ENCODE measurements at places on chromosomes 5 and 9.
A peak's percentile ranks its signal among the peaks of the same experiment; 100 is the strongest.

GRCh38 chr5:103866169-103866568 lies 303.6 kb upstream of the NUDT12 start:
- DNase-seq, result peak; percentile 40

DNA sequence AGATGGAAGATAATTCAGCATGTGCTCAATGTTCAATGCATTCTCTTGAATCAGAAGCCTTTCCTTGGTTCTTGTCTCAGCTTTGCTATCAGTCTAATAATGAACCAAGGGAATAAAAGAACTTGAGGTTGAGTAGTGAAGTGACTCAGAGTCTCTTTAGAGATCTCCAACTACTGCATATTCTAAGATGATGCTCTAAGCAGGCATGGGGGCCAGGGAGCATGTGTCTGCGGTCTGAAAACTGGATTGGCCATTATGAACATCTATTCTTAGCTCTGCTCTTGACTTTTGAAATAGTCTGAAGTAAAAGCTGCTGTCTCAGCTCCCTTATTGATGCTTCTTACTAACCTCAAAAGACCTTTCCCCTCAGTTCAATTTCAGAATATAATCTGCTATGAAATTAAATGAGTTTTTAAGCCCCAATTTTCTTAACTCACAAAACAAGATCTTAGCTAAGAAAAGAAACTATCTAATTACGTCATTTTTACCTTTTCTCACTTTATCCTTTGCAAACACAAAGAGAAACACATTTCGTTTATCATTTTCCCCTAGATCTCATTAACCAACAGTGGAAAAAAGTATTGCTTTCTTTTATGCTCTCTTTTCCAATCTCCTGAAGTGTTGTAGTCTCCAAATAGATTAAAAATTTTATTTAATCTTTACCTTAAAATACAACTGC lies 44.8 kb downstream of the PLCXD3 start:
- DNase-seq, result peak; percentile 32

- DNase-seq, result no peak
These were observed 4.2 kb upstream of the MINAR2 start for GRCh38 chr5:129743541-129744187.

- DNase-seq, result peak; percentile 39
These were observed 714.8 kb downstream of the TLR4 start for GRCh38 chr9:118418887-118419565.

- DNase-seq, result no peak
These were observed 54.5 kb downstream of the PDE4D start for GRCh38 chr5:59838989-59839388.
